Stimulated activated CD8-positive, alpha-beta memory T cell treated with anti-CD3 and anti-CD28 coated beads, Interleukin-12 subunit alpha, Interleukin-12 subunit beta, amount 100 ng/mL, for 4 hours (primary cell): ENCODE measurements at places on chromosomes 6 and 20.

DNA sequence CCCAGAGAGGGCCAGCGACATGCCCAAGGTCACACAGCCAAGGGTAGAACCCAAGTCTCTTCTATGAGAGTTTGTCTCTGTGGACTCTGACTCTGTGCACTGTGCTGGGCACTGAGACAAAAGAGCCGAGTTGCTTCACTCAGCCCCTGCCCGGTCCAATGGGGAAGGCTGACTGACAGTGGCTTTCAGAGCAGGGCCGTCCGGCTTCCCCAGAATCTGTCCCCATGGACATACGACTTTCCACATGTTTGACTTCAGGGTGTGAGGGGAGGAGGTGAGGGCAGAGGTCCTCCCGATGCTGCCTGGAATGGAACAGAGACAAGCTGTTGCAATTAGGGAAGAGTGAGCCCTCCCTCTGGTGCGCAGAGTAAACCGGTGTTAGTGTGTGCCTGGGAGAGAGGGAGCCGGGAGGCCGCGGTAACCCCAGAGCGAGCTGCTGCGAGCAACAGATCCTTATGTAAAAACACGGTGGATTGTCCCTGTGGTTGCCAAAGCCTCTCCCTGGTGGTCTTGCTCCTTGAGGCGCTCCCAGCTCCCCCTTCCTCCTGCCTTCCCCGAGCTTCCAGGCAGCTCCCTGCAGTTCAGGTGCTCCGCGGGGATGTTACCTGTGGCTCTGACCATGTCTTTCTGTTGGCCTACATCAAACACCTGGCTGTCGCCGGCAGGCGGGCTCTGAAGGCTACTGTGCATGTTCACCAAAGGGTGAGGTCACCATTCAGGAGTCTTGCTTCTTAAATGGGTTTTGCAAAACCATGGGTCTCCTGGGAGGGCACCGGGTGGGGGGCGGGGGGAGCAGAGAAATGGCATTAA, 672 bp downstream of the SIRPA start:
- no peak for DNase-seq

GRCh38 chr20:4087923-4088322, 72.6 kb upstream of the RNF24 start:
- DNase-seq: no peak

GRCh38 chr6:29466241-29466640, 9.3 kb downstream of the OR2H1 start:
- no peak for DNase-seq

- no peak for DNase-seq
Observed at GRCh38 chr20:54645445-54646155, 170.2 kb downstream of the DOK5 start.

GRCh38 chr20:3813848-3814581, 6.3 kb upstream of the AP5S1 start:
- no peak for DNase-seq

GRCh38 chr6:157244175-157244574, 79.1 kb downstream of the TMEM242 start:
- DNase-seq: no peak

- no peak for DNase-seq
Observed at GRCh38 chr6:169809386-169809785, 58.0 kb downstream of the ERMARD start.

GRCh38 chr6:73791336-73791735, 95.3 kb downstream of the CD109 start:
- DNase-seq: no peak

DNA sequence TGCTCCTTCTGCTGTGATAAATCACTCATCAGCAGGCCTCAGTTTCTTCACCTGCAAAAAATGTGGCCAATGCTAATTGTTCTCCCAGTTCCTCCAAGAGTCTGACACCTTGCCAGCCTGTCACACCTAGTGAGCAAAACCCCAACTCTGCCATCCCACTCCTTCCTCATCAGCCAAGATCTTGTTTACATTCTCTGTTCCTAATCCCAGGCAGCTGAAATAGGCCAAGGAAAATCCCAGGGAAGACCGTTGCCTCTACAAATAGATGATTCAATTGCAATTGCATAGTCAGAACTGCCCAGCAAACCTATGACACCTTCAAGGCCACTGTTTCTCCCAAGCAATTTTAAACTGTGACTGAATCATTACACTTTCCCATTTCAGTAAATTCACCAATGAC, 78.7 kb downstream of the GMDS start:
- DNase-seq: no peak

DNA sequence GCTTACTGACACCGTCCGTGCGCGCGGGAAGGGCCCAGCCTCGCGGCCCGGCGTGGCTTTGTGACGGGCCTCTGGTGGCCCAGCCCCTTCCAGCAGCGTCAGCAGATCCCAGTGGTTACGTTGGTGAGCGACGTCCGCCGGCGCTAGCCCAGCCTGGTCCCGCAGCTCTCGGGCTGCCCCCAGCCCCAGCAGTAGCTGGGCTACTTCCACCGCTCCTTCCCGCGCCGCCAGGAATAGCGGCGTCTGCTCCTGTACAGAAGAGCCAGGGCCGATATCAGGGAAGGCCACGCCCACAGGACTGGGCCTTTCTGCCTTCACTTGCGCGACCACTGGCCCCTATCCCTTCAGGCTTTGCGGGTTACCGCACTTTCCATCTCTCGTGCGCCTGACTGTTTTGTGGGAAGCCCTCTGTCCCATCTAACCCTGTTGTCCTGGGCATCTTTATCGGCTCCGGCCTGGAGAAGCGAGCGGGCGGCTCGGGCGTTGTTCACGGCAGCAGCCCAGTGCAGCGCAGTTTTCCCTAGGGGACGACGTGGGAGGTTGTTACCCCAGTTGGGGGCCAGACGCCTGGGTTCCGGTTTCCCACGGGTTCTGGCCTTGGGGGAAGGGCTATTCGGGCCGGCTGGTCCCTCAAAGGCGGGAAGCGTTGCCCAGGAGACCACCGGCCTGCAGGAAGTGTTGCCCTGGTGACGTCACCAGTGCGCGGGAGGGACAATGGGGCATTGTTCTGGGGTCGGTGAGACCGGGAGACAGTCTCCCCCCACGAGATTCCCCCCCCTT, 3.6 kb upstream of the GPSM3 start:
- peak; percentile 55 for DNase-seq

- no peak for DNase-seq
Observed at GRCh38 chr6:8783191-8783590, 347.8 kb upstream of the SLC35B3 start.

GRCh38 chr6:39669973-39670342, 55.2 kb downstream of the KIF6 start:
- DNase-seq: no peak

GRCh38 chr6:158608221-158608620, 36.3 kb downstream of the DYNLT1 start:
- DNase-seq: no peak

GRCh38 chr6:56849896-56850295, 105.0 kb upstream of the BEND6 start:
- DNase-seq: no peak

- DNase-seq: no peak
Observed at GRCh38 chr20:58130581-58130980, 97.9 kb downstream of the ANKRD60 start.

GRCh38 chr6:107735906-107736635, 88.0 kb downstream of the SCML4 start:
- DNase-seq: no peak

DNA sequence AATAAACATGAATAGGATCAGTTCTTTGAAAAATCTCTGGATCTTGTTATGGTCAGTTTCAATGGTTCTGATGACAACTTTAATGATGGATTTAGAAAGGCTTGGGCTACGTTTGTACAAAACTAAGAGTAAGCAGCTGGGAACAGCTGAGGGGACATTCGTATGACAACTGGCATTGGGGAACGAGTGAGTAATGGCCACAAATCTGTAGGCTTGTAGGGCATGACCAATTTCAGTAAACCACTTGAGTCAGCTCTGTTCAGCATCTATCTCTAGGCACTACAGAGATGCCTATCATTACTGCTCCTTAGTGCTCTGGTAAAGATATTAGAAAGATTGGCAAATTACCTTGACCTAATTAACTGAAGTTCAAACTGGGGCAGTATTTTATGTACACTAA, 1375.6 kb downstream of the EPHA7 start:
- DNase-seq: no peak

DNA sequence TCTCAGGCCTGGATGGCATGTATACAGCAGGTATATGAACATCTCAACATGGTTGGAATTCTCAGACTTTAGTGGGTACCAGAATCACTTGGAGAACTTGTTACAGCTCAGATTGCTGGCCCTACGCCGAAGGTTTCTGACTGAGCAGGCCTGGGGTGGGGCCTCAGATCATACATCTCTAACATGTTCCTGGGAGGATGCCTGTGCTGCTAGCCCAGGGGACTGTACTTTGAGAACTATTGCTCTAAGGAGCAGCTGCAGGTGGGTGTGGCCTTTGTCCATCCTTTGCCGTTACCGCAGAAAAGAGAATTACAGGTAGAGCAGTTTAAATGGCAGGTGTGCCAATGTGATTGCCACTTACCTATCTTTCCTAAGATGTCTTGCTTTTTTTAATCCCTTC, 310.5 kb upstream of the JAG1 start:
- DNase-seq: no peak

DNA sequence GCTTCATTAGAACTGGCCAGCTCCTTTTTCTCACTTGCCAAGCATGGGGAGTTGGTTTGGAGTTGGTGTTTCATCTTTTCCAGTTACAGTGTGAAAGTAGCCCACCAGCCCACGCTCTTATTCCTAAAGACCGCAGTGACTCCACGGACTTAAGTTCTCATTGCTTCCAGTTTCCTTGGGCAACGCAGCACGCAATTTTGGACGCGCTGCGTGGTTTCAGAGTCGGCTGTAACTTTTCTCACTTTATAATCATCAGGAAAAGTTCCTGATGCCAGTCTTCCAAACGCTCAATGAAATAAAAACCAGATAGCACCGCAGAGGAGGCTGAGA, 381 bp upstream of the PEX7 start:
- no peak for DNase-seq

GRCh38 chr6:63764318-63764916, 128.8 kb downstream of the PHF3 start:
- DNase-seq: no peak

DNA sequence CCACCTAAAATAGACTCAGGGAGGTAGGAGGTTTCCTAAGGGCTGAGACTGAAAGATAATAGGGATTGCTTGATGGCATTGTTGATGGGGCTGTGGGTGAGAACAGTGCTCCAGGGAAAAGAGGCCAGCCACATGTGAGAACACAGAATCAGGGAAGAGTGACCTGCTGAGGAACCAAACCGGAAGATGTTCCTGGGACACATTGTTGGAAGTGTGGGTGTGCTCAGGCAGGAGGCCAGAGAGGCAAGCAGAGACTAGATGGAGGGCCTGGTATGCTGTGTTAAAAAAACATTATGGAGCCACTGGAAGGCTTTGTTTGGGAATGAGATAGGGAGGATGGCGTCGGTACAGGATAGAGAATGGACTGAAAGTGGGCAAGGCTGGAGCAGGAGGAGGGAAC, 23.3 kb downstream of the RNF144B start:
- DNase-seq: no peak

GRCh38 chr6:52650941-52651340, 20.0 kb upstream of the TMEM14A start:
- no peak for DNase-seq

DNA sequence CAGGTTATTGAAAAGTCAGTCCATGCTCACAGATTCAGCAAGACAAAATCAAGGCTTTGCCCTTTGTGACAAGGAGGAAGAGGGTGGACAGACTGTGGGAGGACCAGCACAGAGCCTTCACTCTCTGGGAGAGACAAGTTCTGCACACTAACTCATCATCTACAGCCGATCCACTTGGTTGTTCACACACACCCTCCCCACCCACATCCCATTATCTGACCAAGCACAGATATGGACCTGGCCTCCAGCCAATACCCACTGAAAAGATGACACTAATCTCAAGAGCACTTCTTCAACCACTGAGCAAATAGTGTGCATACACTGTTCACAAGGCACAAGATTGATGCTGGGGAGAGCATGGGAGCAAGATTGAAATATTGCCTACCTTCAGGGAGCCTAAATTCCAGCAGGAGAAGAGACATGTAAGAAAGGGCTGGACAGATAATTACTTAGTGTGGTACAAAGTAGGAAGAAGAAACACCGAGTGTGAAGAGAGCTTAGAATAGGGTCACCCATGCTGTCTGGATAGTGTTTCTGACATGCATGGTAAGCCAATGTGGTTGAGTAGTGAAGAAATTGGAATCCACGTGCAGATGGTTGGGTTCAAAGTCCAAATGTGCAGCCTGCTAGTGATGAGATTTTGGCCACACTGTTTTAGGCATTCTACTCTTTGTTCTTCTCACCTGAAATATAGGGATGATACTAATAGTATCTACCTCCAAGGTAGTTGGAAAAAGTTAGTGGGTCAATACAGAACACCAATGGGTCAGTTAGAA, 21.7 kb upstream of the IL17A start:
- no peak for DNase-seq

- no peak for DNase-seq
Observed at GRCh38 chr6:89985751-89986493, 91.7 kb downstream of the GJA10 start.

- DNase-seq: no peak
Observed at GRCh38 chr20:20076297-20077065, 24.1 kb downstream of the CFAP61 start.

DNA sequence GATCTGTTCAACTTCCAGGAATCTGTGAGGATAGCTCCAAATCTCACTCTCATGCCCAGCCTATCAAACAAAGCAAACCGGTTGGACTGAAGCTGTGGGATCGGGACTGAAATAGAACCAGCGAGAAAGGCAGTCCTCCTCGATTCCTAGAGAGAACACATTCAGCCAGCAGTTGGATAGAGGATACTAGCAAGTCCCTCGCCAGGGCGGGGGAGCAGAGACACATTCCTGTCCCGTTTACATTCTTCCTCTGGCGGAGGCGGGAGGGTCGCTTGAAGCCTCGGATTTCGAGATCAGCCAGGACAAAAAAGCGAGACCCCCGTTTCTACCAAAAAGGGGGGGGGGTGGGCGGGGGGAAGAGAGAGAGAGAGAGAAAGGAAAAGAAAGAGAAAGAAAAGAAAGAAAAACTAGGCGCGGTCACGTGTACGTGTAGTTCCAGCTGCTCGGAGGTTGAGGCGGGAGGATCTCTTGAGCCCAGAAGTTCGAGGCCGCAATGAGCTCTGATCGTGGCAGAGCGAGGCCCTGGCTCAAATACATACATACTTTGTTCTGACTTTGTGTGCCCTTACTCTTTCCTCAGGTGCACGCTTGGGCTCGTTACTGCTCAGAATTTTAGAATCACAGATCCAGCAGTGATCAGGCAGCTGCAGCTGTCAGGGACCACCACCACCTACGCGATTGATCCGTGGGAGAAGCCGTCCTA, 19.5 kb downstream of the ZNF311 start:
- DNase-seq: no peak
